ENCODE measurements at places on chromosomes 4 and X. TPM values are rescaled to one million over a fixed set of nuclear protein-coding genes. Genes with fewer than 3 reads are reported as not detected.

The PLAC1 gene
- not detected for total RNA-seq

The NDUFA1 gene
- total RNA-seq: 79.2 TPM

The NAT8L gene
- 0.24 TPM for total RNA-seq

The ART3 gene
- total RNA-seq: not detected

The CLIC2 gene
- total RNA-seq: 53.4 TPM

The RXFP1 gene
- total RNA-seq: 6.9 TPM

The MYOZ2 gene
- total RNA-seq: not detected

The PNPLA4 gene
- total RNA-seq: 11.4 TPM

The TBC1D9 gene
- total RNA-seq: 42.6 TPM

DNA sequence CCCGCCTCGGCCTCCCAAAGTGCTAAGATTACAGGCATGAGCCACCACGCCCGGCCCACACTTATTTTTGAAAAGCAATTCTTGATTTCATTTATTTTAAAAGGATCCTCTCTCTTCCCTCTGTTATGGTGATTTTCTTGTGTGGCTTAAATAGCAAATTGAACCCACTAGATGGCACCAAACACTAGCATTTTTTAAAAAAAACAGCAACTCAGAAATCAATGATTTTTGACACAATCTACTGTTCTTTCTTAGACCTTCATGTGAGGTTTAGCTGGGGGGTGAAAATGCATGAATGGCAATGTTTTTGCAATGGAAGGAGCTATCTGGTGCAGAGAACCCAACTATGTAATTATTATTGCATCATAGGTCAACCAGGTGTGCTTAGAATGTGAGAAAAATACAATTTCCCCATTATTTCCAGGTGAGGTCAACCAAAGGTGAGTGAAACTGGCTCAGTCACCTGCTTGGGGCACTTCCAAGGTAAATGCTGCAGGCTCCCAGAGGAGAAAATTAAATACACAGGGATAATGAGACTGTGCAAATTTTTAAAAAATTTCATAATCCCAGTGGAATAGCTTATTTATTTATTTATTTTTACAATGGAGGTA, 226.7 kb upstream of the PRKX start:
- DNase-seq: no peak

DNA sequence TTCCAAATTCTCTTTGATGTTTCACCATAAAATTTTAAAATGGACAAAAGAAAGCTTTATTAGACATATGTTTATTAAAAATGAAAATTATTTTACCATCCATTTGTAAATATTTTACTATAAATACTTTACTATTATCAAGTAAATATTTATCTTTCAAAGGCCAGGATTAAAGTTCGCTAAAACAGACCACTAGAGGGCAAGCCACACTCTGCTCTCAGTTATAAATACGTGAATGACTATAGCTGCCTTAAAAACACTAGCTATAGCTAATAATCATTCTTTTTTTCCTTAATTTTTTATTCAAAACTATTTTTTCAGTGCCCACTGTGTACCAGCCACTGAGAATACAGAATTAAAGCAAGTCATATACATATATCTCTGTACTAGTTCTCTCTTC, 38.6 kb downstream of the UNC5C start:
- DNase-seq: no peak

DNA sequence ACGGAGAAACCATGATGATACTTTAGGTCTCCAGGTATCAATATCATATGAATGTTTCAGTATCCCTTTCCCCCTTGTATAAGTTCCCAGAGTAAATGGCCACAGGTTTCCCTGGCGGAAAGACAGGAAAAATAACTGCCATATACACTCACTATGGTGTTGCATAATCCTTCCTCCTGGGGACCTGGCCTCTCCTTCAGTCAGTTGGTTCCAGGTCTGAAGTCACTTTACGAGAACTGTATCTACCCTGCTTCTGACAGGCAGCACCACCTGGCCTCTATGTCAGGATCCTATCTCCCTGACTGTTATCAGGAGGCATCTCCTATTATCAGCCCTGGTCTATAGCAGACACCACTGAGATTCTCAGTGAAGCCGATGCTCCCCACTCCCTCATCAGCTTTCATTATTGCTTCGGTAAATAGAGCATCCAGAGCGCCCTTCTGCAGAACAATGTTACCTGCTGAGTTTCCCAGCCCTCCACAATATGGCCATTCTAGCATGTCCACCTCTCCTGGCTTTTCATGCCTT, 22.6 kb downstream of the HAUS3 start:
- no peak for DNase-seq

DNA sequence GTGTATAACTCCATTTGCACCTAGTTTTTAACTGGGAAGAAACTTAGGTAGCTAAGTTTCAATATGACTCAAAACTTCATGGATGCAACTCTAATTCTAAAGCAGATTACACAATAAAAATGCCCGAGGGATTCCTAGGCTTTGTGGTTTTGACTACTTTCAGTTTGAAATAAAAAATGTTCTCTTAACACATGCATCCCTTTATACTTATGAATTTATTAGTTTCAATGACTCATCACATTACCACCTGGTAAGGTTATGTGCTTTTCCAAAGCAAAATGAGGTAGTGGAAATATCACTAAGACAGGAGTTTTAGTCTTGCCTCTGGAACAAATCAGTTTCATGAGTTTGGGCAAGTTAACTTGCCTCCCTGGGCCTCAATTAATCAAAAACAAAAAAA, 125.5 kb downstream of the OPHN1 start:
- DNase-seq: no peak

DNA sequence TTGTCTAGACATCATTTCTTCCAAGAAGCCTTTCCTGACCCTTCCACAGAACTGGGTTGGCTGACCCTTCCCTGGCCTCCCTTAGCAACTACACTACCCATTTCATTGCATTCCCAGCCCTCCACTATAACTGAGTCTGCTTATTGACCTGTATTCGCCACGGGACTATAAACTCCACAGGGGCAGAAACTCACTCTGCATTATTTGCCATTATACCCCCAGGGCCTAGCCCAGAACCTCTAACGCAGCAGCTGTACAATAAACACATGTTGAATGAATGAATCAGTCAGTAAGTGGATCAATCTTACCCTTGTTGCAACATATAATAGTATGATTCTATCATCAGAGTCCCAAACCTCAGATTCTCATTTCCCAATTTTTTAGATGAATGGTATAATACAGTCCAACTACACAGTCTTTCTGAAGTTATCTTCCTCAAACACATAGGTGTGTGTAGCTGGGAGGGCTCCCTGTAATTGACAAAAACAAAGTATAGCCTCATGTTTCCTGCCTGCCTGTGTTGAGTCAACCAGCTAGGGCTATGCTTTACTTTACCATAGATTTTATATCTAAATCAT, 209.3 kb downstream of the CHIC2 start:
- DNase-seq: no peak

- DNase-seq: no peak
These were observed 1.5 kb downstream of the BMP3 start for GRCh38 chr4:81031796-81032551.

DNA sequence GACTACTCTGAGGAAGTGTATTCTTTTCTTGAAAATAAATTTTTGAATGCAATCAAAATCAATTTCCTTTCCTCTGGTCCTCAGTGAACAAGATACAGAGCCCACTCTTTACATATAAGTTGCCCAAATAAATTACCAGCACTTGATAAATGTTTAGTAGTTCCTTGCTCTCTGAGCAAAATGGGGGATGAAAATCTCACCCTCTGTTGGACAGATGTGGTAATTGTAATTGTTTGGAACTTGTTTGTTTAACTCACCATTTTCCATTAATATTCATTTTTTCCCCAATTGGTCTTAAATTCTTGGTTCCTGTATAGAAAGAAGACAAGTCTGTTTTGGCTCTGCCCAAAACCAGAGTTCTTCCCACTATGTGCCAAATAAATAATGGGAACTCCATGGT, 146.3 kb downstream of the LDB2 start:
- no peak for DNase-seq

DNA sequence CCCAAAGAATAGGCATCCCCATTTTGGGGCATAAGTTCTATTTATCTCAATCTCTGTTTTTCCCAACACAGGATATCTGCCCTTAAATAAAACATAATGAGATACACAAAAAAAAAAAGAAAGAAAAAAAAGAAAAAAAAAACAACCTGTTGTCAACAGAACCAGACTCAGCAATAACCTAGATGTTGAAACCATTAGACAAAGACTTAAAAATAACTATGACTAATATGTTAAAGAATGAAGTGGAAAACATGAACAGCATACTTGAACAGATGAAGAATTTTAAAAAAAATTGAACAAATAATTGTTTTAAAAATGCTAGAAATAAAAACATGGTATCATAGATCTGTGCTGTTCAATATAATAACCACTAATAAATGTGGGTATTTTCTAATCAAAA, 93.4 kb upstream of the RXFP1 start:
- no peak for DNase-seq

DNA sequence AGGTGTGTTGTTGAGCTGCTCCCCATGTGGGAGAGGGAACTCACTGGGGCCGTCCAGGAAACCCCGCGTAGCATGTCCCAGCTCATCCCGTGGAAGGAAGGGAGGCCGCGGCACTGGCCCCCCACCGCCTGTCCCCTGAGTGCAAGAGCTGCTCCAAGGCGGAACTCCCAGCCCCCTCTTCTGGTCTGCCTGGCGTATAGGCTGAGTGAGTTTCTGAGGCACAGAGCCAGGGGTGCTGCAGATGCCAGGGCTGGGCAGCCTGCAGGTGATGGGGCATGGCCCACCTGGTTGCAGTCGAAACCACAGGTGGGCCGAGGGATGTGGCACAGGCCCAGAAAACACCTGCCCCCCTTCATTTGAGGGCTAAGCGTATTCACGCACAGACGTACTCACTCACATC, 49.6 kb downstream of the ABLIM2 start:
- no peak for DNase-seq

- no peak for DNase-seq
These were observed 159.7 kb downstream of the SH2D1A start for GRCh38 chrX:124506066-124506465.

- no peak for DNase-seq
These were observed 1015.7 kb downstream of the FSTL5 start for GRCh38 chr4:161148051-161148450.

GRCh38 chr4:26583538-26583864, 383 bp upstream of the TBC1D19 start:
- no peak for DNase-seq

DNA sequence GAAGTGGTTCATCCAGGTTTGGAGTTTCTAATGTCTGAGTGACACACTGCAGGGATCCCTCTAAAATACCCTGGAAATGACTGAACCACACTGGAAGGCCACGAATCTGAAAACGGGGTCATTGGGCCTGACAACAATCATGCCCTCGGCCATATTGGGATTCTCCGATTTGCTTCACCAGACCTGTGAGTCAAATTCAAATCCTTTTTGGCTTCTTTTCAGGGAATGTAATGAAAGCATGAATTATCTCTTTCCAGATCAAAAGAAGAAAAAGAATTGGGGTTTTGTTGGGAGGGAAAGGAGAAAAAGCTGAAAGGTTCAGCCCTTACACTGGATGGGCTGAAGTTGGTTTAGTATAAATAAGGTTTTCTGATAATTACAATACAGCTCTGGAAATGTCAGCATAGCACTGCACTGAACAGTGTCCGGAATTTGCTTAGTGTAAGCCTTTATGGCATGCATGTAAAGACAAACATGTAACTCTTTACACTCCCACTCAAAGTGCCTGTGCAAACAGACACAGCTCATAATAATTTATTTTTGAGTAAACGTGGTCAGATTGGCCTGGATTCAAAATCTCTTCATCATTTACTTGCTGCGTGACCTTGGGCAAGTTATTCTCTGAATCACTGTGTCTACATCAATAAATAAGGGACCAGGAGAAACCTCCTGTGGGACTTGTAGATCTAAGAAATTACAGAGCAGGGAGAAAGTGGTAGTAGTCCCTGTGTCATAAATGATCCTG, 21.4 kb downstream of the CT47C1 start:
- DNase-seq: no peak

GRCh38 chr4:168716406-168717129, 219.7 kb downstream of the PALLD start:
- DNase-seq: no peak

DNA sequence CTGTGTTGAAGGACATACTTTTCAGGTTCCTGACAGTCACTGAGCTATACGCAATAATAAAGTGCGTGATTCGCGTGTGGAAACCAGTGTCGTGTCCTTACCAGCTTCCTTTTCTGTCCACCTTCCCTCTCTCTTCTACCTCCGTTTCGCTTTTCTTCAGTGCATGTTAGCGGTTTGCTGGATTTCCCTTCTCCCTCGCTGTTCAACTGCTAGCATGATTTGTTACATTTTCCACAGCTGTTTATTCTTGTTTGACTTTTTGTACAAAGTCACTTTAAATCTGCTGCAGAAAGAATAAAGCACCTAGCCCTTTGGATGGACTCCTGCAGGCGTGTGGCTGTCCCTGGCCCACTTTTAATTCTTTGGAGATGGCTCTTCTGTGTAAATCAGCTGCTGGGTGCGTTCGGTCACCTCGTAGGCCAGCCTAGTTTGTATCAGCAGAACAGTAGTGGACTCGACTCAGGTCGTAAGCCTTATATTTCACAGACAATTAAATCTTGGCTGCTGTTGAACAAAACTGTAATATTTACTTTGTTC, 8.9 kb upstream of the HAND2 start:
- no peak for DNase-seq

- DNase-seq: no peak
These were observed 475.7 kb upstream of the SLIT2 start for GRCh38 chr4:19776021-19776459.

DNA sequence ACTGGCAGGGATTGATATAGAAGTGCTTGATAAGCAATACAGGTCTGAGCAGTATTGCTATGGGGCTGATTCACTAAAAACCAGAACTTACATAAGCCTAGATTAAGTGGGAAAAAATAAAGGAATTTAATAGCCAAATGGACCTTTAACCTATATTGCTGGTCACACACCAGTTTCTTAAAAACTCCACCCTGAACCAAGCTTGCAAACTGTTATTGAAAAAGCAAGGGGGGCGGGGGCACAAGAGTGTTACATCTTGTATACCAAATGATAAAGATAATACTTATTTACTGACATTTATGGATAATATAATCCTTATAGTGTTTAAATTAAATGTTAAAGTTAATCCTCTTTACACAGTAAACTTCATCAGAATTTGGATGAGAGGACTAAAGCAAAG, 40.3 kb upstream of the PITX2 start:
- no peak for DNase-seq

- DNase-seq: no peak
These were observed 4.9 kb downstream of the ELF2 start for GRCh38 chr4:139171876-139172691.

GRCh38 chrX:3963980-3964379, 250.5 kb upstream of the PRKX start:
- no peak for DNase-seq

- no peak for DNase-seq
These were observed 16.2 kb downstream of the SPOCK3 start for GRCh38 chr4:167218022-167218608.

Data from lower lobe of right lung (tissue), 2 donors.